ENCODE measurements at places on chromosomes 2 and 18.

DNA sequence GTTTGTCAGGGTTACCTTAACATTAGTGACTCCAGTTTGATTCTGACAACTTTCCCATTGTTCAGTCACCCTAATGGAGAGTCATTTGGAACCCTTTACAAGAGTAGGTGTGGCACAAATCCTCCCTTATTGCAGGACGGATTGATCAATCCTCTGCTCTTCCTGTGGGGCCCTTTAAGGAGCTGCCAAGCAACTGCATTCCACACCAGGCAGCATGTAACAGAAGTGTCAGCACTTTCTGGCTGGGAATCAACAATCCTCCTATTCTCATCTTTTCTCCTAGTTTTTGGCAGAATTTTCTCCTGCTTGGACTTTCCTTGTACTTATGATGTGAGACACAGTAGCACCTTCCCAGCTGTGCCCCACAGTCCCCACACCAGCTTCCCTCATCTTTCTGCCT lies 177.8 kb downstream of the ST6GAL2 start:
- DNase-seq, result no peak

GRCh38 chr2:47897883-47898731 lies 8.2 kb downstream of the FBXO11 start:
- no peak for DNase-seq

- DNase-seq, result no peak
These were observed 122.6 kb downstream of the SCN3A start for GRCh38 chr2:165081276-165081675.

GRCh38 chr2:191686066-191686465 lies 8.1 kb downstream of the NABP1 start:
- DNase-seq, result no peak

- no peak for DNase-seq
These were observed 954.2 kb upstream of the NRXN1 start for GRCh38 chr2:51986101-51986500.

- peak; percentile 83 for DNase-seq
These were observed 220.1 kb downstream of the HAUS1 start for GRCh38 chr18:46324087-46324955.

DNA sequence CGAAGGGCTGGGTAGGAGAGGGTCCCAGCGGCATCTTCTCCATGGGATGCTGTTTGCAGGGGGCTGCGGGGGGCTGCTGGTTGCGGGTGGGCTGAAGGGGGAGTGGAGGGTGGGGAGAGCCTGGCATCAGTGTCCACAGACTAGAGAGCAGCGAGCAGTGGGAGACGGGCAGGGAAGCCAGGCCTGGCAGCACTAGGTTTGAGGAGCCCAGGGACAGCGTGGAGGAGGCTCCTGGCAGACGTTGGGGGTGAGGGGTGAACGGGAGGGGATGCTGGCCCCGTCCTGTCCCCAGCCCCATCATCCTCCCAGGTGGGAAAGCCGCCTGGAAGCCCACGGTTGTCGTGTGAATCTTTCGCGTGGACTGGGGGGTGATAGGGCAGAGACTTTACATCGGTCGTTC lies 48.2 kb upstream of the TFCP2L1 start:
- DNase-seq, result no peak

DNA sequence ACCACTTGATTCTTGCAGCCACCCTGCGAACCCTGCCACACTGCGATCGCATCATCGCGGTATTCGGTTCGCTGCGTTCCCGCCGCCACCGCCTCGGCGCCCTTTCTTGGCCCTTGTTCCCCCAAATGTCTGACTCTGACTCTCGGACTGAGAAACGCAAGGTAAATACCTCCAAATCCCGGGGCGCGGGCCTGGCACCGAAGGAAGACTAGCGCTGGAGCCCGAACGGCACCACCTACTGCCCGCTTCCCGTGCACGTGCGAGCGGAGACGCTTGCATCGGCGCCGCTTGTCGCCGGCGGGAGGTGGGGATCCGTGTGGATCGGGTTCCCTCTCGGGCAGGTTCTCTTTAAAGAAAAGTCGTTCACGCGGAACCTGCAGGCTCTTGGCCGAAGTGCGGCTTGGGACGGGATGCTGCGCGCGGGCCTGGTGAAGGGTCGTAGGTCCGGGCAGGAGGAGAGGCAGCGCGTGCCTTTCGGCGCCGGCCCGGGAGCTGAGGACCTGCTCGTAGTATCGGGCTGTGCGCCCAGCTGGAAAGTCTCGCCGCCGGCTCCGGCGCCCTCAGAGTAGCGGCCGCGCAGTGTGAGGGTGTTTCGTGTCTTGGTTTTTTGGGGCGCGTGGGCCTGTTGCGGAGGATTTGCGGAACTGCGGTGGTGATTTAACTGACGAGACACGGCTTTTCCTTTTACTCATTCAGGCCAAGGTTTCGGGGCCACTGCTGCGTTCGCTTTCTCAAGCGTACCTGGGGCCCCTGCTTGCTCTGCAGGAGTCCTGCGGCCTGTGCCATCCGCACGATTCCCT lies 514 bp downstream of the BCL2L11 start:
- peak; percentile 57 for DNase-seq

DNA sequence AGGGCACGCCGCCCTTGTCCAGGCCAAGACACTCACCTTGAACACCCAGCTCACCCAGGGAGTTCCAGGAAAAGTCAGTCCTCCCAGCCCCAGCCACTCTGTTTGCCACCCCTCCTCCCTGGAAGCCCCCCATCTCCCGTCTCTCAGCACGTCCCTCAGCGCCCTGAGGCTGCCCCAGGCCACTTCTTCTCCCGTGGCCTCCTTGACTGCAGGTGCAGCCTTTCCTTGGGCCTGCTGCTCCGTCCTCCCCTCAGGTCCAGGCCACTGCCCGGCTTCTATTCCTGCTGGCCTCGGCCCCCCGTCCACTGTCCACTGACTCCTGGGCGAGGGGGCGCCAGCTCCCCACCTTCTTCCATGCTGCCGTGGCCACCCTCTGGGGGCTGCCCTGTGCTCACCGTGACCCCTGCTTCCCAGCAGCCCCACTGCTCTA lies 239.1 kb downstream of the HDAC4 start:
- DNase-seq, result no peak

DNA sequence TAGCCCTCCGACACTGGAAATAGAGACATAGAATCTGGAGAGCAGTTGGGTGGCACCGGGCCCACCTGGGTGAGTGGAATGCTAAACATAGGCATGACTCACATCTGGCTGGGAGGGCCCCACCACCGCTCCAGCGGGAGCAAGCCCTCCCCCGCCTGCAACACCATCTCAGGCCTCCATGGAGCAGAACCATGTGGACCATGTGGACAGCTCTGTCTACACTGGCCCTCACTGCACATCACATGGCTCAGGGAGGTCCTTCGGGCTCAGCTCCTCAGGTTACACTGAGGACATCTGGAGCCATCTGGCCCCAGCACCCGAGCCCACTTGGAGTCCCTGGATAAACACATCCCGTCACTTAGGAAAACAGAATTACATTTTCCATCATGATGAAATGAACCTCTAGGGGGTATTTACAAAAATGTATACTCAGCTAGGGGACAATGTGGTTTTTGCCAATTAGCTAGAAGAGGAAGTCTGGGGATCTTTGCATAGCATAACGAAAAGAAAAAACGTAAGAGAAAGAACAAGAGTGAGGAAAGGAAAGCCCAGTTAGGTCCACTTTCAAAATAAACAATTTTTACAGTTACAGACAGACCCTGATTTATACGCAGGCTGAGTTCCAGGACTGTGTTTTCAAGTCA lies 30.7 kb upstream of the MLPH start:
- no peak for DNase-seq

- DNase-seq, result no peak
These were observed 280.7 kb upstream of the ATP5MC3 start for GRCh38 chr2:175462246-175462645.

GRCh38 chr2:37868866-37869265 lies 56.2 kb upstream of the RMDN2 start:
- no peak for DNase-seq

DNA sequence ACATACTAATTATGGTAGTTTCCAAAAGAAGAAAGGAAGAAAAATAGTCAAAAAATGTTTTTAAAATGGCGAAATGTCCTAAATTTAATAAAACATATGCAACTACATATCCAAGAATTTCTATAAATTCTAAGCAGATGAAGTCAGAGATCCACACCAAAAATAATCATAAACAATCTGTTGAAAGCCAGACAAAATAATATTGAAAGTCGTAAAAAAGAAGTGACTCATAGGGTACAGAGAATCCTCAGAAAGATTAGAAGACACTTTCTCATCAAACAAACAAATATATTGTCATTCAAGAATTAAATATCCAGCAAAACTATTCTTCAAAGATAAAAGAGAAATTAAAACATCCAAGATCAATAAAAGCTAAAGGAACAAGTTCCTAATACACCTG lies 281.4 kb upstream of the ZNF804A start:
- no peak for DNase-seq

GRCh38 chr2:164898475-164898874 lies 56.9 kb downstream of the SLC38A11 start:
- DNase-seq, result no peak

- DNase-seq, result no peak
These were observed 18.4 kb upstream of the CPO start for GRCh38 chr2:206920951-206921350.

- DNase-seq, result no peak
These were observed 45.8 kb downstream of the MAP4K4 start for GRCh38 chr2:101743288-101743687.

DNA sequence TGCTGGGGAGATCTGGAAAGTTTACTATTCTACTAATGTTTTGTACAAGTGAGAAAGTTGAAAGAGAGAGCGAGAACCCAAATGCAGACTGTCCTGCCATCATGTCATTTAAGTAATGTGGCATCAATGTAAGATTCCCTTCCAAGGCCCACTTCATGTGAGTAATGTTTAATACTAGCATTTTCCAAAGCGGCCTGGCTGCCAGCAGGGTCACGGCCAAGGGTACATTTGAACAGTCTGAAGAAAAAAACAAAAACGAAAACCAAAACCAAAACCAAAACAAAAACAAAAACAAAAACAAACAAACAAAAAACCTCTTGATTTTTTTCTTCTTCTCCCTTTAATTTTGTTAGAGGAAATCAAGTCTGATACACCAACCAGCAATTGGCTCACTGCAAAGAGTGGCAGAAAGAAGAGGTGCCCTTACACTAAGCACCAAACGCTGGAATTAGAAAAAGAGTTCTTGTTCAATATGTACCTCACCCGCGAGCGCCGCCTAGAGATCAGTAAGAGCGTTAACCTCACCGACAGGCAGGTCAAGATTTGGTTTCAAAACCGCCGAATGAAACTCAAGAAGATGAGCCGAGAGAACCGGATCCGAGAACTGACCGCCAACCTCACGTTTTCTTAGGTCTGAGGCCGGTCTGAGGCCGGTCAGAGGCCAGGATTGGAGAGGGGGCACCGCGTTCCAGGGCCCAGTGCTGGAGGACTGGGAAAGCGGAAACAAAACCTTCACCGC lies 2.2 kb downstream of the HOXD10 start:
- DNase-seq, result peak; percentile 79

DNA sequence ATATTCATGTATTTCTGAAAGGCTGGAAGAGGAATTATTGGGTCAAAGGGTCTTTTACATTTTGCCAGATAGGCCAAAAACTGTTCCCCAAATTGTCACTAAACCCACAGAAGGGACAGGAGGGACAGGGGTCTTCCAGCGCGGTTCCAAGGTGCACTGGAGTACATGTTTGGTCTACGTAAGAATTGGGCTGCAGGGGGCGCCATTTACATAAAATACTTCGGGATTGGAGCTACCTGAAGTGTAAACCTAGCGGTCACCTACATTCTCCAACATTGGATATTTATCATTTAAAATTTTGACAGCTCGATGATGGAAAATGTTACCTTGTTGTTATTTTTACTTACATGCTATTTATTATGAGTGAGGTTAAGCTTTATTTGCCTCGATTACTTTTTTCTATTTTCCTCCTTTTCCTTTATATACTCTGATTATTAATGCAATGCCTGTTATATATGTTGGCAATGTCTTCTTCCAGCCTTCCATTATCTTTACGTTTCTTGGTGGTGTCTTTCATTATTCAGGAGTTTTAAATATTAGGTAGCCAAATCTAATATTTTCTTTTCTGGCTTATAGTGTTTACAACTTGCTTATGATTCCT lies 43.0 kb upstream of the RAB6C start:
- peak; percentile 64 for DNase-seq

DNA sequence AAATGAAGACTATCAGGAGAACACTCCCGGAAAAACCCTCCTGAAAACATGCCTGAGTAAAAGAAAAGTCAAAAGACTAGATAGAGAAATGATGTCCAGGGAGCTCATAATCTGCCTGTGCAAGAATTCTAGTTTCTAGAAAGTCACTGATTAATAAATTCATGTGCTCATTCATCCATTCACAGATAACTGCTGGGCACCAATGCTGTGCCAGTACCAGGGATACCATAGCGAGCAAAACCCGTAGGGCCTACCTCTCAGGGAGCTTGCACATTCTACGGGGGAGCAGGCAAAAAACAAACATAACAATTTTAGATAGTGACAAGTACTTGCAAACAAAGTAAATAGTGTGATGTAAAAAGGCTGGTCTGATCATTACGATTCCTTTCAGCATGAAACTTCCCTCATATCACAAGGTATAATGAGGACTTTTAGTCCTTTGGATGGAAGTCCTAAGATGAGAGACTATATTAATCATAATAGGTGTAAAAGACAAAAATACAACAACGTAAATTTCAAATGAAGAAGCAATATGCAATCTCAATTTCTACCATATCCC lies 289.9 kb downstream of the AFF3 start:
- no peak for DNase-seq

- no peak for DNase-seq
These were observed 58.2 kb downstream of the SLC16A14 start for GRCh38 chr2:230010501-230010900.

GRCh38 chr2:174337337-174338146 lies 2.8 kb downstream of the SP9 start:
- peak; percentile 77 for DNase-seq

GRCh38 chr2:182585001-182585400 lies 131.1 kb upstream of the DNAJC10 start:
- no peak for DNase-seq

DNA sequence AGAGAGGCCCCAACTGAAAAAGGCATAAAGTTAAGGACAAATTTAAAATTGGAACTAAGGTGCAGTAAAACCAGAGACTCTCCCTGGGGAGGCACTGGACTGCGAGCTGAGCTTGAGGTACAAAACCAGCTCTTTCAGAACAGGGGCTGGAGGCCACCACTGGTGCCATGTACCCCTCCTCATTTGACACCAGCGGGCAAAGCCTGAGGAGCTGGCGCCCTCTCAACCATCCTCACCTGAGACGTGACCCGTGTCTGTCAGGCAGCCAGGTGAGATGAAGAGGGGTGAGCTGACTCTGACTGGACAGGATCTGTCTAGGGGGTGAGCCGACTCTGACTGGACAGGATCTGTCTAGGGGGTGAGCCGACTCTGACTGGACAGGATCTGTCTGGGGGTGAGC lies 68.5 kb downstream of the TMEM18 start:
- DNase-seq, result no peak

- peak; percentile 39 for DNase-seq
These were observed 141.2 kb downstream of the PID1 start for GRCh38 chr2:229129738-229130371.

Measured in DMS79 treated with DMSO at 0.1 percent for 48 hours (cell line).